ENCODE measurements at places on chromosomes 13 and 19.
A peak's percentile ranks its signal among the peaks of the same experiment; 100 is the strongest.

DNA sequence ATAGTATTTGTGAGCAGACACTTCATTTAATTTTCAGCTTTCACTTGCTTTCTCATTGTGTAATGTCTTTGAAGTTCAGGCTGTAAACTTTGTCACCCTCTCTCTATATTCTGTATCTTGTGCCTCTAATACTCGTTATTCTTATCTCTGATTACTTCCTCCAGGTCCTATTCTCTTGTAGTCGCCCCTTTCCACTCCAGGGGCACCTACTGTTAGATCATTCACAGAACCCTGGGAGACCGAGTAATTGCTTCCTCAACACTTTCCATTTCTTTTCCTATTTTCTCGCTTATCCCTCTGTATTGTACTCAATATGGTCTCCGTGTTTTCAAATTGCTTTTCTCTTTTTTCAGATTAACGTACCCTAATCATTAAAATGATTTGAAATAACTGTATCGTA lies 93.9 kb upstream of the TDRD3 start:
- no peak for DNase-seq

- no peak for DNase-seq
These were observed 2325.6 kb upstream of the PCDH20 start for GRCh38 chr13:63741029-63741813.

- DNase-seq, result no peak
These were observed 202.3 kb downstream of the ABCC4 start for GRCh38 chr13:95098916-95099315.

- no peak for DNase-seq
These were observed 35.4 kb downstream of the GPR180 start for GRCh38 chr13:94636942-94637578.

DNA sequence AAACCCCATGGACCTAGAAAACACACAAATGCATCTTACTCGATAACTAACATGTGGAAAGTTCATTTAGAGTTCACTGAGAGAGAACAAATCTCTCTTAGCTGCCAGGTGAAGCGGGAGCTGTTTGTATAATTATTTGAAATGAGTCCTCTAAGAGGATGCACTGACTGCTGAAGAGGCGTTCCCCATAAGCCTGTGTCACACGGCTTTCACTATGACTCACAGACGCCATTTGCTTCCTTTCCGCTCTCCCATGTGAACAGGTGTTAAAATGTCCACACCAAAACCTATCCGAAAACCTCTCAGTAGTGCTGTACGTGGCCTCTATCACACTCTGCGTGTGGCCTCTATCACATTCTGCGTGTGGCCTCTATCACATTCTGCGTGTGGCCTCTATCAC lies 101.8 kb downstream of the SOX1 start:
- DNase-seq, result no peak

- DNase-seq, result no peak
These were observed 864.1 kb downstream of the PCDH17 start for GRCh38 chr13:58495668-58496067.

DNA sequence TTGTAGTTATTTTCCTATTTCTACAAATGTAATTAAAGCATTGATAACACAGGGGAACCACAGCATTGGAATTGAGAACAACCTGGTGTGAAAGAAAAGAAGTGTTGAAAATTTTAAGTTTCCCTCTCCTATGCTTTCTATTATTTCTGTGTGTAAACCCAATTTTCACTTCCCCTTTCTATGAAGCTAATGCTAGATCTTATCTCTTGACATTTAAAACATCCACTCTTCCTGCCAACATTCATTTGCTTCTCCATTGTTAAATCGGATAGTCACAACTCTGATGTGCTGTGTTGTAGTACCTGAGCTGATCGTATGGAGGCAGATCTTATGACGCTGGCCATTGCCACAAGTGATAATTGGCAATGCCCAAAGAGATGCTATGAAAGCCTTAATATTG lies 203.0 kb downstream of the ITGBL1 start:
- no peak for DNase-seq

DNA sequence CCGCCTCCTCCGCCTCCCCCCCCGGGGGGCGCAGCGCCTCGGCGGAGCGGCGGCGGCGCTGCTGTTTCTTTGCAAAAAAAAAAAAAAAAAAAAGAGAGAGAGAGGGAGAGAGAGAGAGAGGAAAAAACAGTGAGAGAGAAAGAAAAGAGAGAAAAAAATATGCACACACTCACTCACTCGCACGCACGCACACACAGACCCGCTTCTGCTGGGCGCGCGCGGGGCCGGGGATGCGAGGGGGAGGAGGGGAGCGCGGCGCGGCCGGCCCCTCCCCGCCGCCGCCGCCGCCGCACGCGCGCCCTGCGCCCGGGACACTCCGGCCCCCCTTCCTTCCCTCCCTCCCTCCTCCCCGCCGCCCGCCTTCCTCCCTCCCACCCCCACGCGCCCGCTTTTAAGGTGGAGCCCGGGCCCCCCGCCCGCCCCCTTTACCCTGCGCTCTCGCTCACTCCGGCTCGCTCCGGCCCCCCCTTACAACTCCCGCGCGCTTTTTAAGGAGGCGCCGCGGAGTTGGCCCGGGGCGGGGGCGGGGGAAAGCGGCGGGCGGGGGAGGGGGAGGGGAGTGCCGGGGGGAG lies at the start of gene SAMD1:
Gene SAMD1, minus strand, starts transcription at position 243 of the 572 bp plus-strand sequence.
- DNase-seq, result peak; percentile 84

DNA sequence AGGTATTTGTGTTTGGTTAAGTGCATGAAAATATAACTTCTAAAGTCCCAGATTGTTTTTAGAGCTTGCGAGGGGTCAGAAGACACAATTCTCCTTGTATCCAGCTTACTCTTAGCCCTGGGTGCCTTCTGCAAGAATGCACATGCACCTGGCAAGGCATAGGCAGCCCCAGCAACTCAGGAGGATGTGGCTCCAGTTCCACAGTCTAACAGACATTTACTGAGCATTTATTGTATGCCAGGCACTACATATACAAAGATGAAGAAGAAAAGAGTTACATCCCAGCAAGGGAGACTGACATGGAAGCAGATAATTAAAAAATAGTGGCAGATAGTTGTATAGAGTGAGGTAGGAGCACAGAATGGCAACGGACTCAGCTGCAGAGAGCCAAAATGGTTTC lies 101.1 kb upstream of the FRY start:
- no peak for DNase-seq

DNA sequence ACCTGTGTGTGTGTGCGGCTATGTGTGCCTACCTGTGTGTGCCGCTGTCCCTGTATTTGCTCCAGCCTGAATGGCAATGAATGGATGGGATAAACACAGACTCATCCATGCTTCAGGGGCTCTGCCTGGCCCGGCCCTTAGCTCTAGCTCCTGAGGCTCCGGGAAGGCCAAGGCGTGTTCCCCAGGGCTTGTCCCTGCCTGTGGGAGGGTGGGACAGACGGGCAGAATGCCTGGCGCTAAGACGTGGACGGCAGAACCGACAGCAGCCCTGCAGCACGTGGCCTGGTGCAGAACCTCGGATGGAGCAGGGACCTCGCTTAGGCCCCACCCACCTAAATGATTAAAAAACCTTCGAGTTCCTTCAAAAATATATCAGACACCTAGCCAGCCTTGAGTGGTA lies 57.8 kb upstream of the C13orf46 start:
- DNase-seq, result no peak

- DNase-seq, result no peak
These were observed 491.2 kb downstream of the COG6 start for GRCh38 chr13:40146611-40147117.

- DNase-seq, result no peak
These were observed 27.9 kb downstream of the DGKH start for GRCh38 chr13:42076309-42076713.

GRCh38 chr19:6894313-6894712 lies 6.9 kb downstream of the ADGRE1 start:
- no peak for DNase-seq

GRCh38 chr19:16969135-16969534 lies 57.5 kb downstream of the CPAMD8 start:
- DNase-seq, result no peak

GRCh38 chr19:47151627-47152026 lies 21.0 kb downstream of the SAE1 start:
- DNase-seq, result no peak

- no peak for DNase-seq
These were observed 257.9 kb downstream of the KLF12 start for GRCh38 chr13:73876323-73876722.

DNA sequence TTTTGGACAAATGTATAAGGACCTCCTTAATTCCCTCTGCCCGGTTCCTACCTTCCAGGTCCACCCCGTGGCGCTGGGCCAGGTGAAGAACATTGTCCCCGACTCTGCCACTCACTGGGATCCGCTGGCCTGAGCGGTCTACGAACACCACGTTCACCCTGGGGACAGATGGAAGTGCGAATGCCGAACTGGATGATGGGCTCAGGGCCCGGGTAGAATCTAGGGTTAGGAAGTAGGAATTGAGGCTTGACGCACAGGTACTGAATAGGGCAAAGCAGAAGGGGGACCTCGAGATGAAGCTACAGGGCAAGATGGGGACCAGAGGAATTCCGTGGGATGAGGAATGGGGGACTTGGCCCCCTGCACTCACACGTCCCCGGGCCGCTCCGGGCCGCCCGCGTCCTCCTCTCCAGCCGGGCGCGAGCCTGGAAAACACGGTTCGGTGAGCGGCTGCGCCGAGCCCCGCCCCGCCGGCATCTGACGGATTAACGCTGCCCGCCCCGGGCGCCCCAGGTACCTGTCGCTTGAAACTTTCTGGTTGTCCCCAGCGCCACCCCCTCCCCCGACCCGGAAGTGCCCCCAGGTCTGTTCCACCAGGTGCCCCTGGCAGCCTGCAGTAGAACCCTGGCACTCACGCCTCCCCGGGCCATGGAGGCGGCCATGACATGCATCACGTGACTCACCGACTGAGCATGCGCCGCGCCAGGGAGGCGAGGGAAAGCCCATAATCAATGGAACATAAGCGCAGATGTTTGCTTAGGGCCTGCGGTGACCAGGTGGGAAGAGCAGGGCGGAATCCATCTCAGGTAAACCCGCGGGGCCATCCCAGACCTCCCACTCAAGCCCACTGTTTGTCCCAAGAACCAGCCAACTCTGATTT lies at the start of gene FDX2:
Gene FDX2, minus strand, starts transcription at position 681 of the 880 bp plus-strand sequence. Its CDS starts 19 bp downstream, at position 662.
- DNase-seq, result peak; percentile 81

- DNase-seq, result no peak
These were observed 254.2 kb downstream of the ITGBL1 start for GRCh38 chr13:101706651-101707050.

- no peak for DNase-seq
These were observed 6.9 kb downstream of the GIPR start for GRCh38 chr19:45674946-45675345.

- DNase-seq, result no peak
These were observed 4.8 kb downstream of the FFAR3 start for GRCh38 chr19:35363001-35363590.

DNA sequence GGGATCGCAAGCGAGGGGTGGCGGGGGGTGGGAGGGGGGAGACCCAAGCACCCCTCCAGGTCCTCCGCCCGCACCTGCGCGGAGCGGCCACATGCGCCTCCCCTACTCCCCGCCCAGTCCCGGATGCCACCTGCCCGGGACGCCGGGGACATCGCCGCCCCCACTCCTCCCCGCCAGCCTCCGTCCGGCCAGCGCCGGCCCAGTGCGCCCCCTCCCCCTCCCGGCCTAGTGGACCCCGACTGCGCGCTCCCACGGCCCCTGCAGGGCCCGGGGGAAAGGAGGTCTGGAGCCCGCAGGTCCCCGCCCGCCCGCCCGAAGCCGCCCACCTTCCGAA lies 263 bp downstream of the RHPN2 start:
- DNase-seq, result peak; percentile 21

DNA sequence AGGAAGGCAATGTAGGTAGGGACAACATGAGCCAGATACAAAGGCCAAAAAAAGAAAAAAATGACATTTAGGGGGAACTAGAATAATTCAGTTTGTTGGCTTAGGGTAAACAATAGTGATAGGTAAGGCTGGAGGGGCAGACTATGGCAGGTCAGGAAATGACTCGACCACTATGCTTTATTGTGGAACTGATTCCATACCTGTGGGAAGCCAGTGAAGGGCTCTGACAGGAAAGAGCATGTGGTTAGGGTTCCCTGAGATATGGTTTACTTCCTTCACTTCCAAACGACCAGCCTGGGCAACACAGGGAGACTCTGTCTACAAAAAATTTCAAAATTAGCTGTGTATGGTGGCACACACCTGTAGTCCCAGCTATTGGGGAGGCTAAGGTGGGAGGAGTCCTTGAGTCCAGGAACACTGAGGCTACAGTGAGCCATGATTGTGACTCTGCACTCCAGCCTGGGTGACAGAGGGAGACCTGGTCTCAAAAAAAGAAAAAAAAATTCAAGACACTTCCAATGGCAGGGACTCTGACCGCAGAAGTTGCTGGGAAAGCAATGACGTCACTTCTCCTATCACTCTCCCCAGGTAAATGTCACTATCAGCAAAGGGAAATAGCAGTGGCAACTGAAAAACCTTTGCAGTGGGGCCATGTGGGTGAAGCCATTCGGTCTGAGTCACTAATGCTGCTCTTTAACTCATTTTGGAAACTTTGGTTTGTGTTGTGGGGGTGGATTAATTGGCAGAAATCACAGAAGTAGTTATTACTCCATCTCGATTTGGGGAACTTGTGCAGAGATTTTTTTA lies 192.8 kb upstream of the TSC22D1 start:
- peak; percentile 32 for DNase-seq

- no peak for DNase-seq
These were observed 612.5 kb upstream of the ATXN8OS start for GRCh38 chr13:69495096-69495495.

GRCh38 chr19:16213076-16213475 lies 15.4 kb downstream of the AP1M1 start:
- DNase-seq, result no peak

GRCh38 chr19:40280608-40281221 lies 4.4 kb downstream of the AKT2 start:
- DNase-seq, result no peak

DNA sequence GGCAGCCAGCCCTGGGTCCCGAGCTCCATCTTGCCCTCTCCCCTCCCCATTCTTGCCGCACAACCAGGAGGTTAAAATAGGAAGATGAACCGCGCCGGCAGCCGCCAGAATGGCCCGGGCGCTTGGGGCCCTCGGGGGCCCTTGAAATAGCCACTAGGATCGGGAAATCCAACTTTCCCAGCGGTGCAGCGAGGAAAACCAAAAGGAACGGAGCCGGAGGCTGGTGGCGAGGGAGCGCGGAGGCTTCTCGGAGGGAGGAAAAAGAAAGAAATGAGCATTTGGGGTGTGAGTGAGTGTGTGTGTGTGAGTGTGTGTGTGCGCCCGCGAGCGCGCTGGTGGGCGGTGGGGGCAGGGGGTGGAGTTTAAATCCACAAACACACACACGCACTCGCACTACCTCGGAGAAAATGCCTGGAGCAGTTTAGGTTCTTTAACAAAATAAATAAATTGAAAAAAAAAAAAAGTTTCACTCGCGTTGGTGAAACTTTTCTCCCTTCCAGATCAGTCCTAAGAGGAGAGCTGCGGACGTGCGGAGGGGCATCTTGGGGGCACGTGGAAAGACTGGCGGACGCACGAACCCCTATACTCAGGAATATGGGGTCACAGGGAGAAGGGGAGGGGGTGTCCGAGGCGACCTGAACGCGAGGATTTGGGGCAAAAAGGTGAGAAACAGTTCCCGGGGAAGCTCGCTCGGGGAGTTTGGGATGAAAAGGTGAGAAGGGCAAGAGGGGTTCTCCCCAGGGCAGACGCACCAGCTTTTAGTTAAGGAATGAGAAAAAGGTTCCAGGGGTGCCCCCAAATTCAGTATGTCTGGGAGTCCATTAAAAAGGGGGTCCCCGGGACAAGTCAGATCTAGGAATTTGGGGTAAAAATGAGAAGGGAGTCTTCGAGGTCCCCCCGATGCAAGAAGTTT lies 1.3 kb downstream of the RFX2 start:
- no peak for DNase-seq

GRCh38 chr19:42401365-42402303 lies 11.5 kb upstream of the CNFN start:
- DNase-seq, result peak; percentile 42

- no peak for DNase-seq
These were observed 32.9 kb upstream of the KCTD15 start for GRCh38 chr19:33763633-33764371.

- DNase-seq, result no peak
These were observed 32.2 kb downstream of the F2RL3 start for GRCh38 chr19:16920816-16921529.
